ENCODE measurements at places on chromosomes 6 and 20. TPM values are rescaled to one million over a fixed set of nuclear protein-coding genes. Genes with fewer than 3 reads are reported as not detected.

FAM83B gene
- not detected for total RNA-seq

FERMT1 gene
- total RNA-seq: 3.8 TPM

EGFL8 gene
- 0.97 TPM for total RNA-seq

SLC35D3 gene
- total RNA-seq: not detected

LPIN3 gene
- total RNA-seq: 14.6 TPM

PAK5 gene
- under 0.01 TPM for total RNA-seq

TSHZ2 gene
- 1.1 TPM for total RNA-seq

TRIM10 gene
- total RNA-seq: not detected

ADGB gene
- not detected for total RNA-seq

Measured in hair follicle dermal papilla cell (primary cell).